Renal pelvis (tissue), 12 donors: ENCODE measurements at places on chromosomes 2 and 18. TPM values are rescaled to one million over a fixed set of nuclear protein-coding genes. Genes with fewer than 3 reads are reported as not detected.

DNA sequence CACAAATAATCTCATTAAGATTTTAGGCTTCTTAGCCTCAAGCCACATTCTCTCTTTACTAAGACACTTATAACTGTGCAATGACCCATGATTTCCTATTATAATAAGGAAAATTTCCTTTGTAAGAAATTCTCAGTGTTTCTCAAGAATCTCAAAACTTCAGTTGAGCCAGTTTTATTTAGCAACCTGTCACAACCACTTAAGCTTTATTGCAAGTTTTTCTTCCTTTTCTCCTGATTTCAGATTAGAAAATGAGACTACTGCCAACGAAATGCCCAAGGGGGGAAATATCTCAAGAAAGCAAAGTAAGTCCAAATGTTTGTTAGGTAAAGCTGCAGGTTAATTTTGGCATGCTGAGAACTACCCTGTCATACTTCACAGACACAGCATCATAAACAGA is 178.5 kb downstream of the THADA start:
- no peak for DNase-seq

- DNase-seq, result no peak
Observed at GRCh38 chr2:37223131-37223530, 8.3 kb downstream of the CEBPZ start.

BBS5 gene
- polyA plus RNA-seq, result 16.8 TPM

UNC80 gene
- polyA plus RNA-seq, result 2.0 TPM
